ENCODE measurements at places on chromosomes 1 and 21.

- no peak for DNase-seq
These were observed 1.2 kb upstream of the LELP1 start for GRCh38 chr1:153202006-153202405.

GRCh38 chr1:167105271-167106118, 11.6 kb downstream of the STYXL2 start:
- no peak for DNase-seq

DNA sequence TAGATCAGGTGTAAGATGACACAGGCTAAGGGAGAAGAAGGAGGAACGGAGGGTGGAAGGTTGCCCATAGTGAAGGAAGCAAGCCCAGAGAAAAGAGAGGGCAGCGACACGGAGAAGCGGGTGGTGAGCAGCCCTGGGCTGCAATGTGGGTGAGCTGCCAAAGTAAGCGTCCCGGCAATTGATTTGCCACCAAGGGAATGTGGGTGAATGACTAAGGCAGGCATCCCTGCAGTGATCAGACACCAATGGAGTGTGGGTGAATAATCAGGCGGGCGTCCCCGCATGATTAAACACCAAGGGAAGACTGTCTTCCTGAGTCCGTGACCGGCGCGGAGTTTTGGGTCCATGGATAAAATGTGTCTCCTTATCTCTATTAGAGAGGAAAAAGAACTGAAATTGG, 79.6 kb downstream of the UCHL5 start:
- no peak for DNase-seq

DNA sequence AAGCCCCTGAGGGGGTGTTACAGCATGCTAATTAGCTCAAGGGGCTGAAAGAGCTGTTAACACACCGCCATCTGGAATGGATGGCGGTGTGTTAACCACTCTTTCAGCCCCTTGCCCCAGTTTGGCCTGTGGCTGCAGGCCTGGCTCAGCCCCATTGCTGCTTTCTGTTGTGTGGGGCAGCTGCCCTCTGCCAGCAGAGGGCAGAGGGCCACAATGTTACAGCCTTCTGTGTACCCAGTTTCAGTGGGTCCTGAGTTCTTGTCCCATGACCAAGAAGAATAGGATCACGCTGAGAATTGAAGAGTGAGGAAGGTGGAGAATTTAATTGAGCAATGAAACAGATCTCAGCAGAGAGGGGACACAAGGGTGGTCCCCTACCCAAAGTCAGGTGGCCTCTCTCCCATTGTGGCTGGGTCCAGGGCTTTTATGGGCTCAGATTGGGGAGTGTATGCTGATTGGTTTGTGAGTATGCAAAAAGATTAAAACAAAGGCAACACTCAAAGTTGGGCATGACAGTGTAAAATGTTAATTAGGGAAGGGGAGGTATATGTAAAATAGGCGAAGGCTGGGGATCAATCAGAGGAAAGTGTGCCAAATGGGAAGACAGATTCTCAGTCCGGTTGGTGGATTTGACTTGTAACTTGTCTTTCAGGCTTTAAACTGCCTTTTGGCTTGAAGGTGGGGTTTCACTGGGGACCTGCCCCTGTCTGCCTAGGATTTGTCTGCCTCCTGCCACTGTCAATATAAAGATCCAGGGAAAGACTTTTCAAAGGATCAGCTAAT, 142.2 kb downstream of the RABGAP1L start:
- DNase-seq, result no peak

DNA sequence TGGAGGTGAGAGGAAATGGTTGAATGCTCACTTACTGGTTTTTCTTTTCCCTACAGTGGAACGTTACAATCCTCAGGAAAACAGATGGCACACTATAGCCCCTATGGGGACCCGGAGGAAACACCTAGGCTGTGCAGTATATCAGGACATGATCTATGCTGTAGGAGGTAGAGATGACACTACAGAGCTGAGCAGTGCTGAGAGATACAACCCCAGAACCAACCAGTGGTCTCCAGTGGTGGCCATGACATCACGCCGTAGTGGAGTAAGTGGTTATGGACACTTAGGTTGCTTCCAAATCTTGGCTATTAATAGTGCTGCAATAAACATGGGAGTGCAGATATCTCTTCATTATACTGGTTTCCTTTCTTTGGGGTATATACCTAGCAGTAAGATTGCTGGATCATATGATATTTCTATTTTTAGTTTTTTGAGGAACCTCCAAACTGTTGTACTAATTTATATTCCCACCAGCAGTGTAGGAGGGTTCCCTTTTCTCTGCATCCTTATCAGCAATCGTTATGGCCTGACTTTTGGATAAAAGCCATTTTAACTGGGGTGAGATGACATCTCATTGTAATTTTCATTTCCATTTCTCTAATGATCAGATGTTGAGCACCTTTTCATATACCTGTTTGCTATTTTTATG, 48.8 kb upstream of the DARS2 start:
- no peak for DNase-seq

DNA sequence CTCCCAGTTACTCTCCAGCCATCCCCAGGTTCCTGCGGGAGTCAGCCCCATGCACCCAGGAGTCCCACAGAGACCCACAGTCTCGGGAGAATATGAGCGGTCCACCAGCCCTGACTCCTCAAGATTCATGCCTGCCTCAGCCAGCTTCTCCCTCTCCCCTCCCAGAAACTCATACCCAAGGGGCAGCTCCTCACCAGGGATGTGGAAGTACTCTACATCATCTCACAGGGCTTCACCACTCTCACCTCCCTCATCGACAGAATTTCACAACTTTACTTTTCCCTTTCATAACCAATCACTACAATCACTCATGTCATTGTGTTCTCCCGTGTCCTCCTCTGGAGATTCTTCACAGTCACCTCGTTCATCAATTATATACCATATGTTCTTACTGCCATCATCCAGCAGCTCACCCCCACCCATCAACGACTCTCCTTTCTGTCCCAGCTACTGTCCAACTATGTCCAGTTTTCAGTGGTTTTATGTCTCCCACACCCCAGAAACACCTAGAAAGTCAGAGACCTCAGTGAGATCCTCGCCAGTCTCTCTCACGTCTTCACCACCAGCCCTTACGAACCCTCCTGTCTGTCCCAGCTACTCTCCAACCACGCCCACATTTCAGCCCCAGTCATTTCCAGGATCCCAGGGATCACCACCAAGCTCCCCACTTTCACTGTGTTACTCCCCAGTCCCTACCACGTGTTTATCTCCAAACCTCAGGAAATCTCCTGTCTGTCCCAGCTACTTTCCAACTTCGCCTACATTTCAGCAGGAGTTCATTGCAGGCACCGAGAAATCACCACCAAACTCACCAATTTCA, 1530.1 kb upstream of the TPTE start:
- DNase-seq, result no peak

- no peak for DNase-seq
These were observed 56.5 kb downstream of the SETD4 start for GRCh38 chr21:36003776-36004175.

- DNase-seq, result no peak
These were observed 70.1 kb upstream of the ESRRG start for GRCh38 chr1:216793303-216793702.

DNA sequence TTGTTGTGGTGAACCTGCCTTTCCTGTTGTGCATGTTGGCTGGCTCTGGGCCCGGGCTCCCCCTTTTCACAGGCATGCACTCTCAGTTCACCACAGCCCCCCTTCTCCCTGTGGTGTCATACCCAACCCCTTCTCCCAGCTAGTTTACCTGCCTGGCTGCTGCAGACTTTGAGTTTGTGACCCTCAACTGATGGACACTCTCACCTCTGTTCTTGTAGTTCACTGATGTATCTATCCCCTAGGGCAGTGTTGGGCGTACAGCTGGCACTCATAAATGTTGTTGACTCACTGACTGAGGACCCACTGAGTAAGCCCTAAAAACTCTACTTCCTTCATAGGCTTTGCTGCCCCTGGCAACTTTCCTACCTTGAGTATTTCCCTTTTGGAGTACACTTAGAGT, 54.9 kb downstream of the WDR64 start:
- DNase-seq, result peak; percentile 10

DNA sequence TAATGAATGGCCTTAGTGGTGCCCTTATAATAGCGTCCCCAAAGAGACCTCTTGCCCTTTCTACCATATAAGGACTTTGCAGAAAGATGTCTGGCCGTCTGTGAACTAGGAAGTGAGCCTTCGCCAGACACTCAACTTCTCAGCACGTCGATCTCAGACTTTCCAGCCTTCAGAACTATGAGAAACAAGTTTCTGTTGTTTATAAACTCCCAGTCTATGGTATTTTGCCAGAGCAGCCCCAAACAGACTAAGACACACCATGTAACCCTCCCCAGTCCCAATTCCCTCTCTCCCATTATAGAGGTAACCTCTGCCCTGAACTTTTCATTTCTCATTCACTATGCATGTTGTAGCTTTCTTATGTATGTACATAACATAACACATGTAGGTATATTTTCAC, 55.7 kb downstream of the NID1 start:
- DNase-seq, result no peak

DNA sequence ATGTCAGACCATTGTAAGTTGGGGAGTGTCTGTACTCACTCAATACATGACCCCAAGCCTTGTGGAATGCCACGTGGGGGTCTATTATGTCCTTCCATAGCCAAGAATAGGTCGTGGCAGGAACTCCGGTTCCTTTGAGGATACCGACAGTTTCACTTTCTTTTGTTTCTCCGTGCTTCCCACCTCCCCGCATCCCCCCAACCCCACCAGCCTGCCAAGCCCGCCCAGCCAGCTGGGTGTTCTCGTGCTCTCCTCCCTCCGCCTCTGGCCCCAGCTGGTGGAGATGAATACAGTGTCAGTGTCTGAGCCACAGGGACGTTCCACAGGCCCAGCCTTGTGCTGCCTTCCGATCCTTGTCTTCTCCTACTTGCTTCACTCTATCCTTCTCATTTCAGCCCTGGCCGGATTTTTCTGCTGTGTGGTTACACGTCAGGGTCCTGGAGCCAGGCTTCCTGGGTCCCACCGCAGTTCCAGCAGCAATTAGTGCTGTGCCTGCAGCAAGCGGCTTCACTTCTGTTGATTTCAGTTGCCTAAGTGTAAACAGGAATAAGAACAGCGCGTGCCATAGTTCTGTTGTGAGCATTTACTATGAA, 4.1 kb upstream of the AGTRAP start:
- DNase-seq, result no peak

DNA sequence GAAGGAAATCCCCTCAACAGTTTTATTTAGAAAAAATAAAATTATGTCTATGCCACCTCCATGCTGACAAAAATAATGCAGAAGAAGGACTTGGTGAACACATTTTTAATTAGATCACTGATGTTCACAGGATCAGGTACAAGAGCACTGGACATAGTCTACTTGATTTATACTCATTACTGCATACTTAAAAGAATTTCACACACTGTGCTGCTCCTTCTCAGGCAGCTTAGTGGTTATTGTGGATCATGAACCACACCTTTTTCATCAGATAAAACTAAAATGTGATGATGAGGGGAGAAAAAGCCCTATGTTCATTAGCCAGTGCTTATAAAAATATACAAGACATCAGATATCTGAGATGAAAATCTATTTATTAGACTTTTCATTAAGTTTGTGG, 103.3 kb upstream of the DPH5 start:
- DNase-seq, result peak; percentile 61

GRCh38 chr1:234531151-234531635, 52.2 kb upstream of the TARBP1 start:
- no peak for DNase-seq

GRCh38 chr1:56511364-56511763, 68.0 kb downstream of the PLPP3 start:
- DNase-seq, result no peak

DNA sequence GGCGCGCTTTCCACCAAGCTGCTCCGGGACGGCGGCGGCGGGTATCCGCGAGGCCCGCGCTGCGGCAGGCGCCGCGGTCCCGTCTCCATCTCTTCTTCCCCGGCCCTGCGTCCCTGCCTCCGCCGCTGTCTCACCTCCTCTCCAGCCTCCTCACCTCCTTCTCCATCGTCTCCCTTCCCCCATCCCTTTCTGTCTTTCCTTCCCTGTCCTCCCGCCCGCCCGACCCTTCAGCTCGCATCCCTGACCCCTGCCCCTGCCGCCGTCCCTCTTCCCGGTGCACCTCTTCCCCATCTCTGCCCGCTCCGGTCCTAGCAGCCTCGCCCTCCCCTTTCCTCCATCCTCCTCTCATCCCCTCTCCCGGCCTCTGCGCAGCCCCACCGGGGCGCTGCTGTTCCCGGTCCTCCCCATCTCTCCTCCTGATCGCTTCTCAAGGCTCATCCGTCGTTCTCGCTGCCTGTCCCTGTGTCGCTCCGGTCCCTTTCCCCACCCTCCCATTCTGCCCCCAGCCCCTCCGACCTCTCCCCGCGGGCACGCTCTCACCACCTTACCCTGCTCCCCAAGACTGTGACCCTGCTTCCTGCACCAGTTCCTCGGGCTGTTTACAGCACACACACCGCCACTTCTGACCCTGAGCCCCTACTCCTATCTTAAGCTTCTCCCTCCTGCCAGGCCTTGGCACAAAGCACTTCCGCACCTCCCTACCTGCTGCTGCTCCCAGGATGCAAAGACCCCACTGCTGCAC, 760 bp upstream of the NPHP4 start:
- DNase-seq, result no peak

DNA sequence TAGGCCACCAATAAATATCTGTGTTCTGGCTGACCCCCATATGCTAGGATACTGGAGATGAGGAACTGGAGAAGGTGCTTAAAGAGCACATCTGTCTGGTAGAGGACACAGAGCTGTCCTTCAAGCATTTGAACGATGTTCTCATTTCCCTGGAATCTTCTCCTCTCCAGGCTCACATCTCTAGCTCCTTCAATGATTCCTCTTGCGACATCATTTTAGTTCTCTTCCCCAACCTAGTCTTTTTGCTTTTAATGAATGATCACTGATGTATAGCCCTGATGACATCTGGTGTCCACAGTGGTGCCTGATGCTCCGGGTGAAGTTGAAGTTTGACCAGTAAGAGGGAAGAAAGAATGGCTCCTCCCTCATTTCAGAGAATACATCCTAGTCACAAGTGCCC, 80.8 kb upstream of the UBE2U start:
- no peak for DNase-seq

GRCh38 chr1:179190861-179191260, 38.6 kb downstream of the ABL2 start:
- peak; percentile 21 for DNase-seq

GRCh38 chr1:3707939-3708328, 44.3 kb upstream of the CCDC27 start:
- DNase-seq, result no peak

DNA sequence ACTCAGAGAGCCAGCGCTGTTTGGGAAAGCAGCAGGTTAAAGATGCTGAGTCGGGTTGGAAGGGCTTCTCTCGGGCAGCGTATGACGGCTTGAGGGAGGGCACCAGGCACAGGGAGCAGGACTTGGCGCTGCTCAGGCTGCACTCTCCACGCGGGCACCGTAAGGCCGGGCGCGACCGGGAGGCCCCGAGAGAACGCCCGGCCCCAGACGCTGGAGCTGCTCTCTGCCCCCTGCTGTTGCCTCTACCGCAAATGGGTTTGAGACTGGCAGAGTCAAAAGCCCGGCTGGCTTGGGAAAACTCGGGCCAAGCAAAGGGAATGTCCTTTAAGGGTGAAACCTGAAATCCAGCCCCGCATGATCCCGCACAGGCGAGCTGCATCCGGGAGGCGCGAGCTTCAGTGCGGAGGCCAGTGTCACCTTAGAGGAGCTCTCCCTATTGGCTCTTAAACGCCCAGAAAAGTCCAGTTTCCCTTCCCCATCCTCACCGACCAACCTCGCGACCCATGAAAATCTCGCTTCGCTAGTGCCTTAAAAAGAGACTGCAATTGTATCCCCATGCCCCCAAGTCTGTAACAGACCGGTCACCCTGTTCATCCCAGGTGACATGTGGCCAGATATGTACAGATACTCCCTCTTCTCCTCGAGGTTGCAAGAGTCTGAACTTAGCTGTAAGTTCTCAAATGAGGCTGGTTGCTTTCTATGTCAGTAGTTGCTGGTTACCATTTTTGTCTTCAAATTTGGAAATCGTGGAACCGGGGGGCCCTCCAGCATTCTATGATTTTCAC, 1.1 kb downstream of the PRRX1 start:
- no peak for DNase-seq
